Activated CD8-positive, alpha-beta T cell treated with anti-CD3 and anti-CD28 coated beads, Interleukin-2, amount 10 ng/mL, durations not matched to agents 7 days and 5 days (primary cell): ENCODE measurements at places on chromosomes 16 and 17.

GRCh38 chr17:47611372-47612350 lies 38.1 kb upstream of the KPNB1 start:
- DNase-seq = no peak

GRCh38 chr17:4407216-4407615 lies 26.5 kb upstream of the SPNS3 start:
- no peak for DNase-seq

- no peak for DNase-seq
Measured at GRCh38 chr16:66254106-66254505, 112.4 kb upstream of the CDH5 start.

- no peak for DNase-seq
Measured at GRCh38 chr17:4341616-4341977, 24.9 kb downstream of the UBE2G1 start.

GRCh38 chr16:56357765-56358322 lies 67.5 kb downstream of the AMFR start:
- no peak for DNase-seq

DNA sequence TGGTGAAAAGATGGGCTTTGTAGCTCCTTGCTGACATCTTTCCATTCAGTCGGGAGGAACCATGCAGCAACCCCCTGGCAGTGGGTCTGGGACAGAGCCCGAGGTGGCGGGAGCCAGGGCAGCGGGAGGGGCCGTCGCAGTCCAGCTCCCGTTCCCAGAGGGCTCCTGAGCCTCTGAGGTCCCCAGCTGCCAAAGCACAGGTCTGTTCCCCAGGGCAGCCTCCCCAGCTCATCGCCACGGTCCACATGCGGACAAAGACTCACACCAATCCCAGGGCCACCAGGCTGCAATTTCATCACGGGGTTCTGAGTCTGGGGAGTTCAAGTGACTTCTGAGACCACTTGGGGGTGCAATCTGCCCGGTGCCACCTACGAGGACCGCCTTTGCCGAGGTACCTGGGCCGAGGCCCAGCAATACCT lies 196.0 kb downstream of the RBFOX3 start:
- DNase-seq = no peak

GRCh38 chr17:59811209-59811608 lies 81.5 kb downstream of the TUBD1 start:
- peak; percentile 16 for DNase-seq

GRCh38 chr17:6775871-6776405 lies at the start of gene FBXO39:
Gene FBXO39 (plus strand): TSS chr17:6776215. CDS start chr17:6779869, 3,654 bp downstream.
- DNase-seq = no peak

DNA sequence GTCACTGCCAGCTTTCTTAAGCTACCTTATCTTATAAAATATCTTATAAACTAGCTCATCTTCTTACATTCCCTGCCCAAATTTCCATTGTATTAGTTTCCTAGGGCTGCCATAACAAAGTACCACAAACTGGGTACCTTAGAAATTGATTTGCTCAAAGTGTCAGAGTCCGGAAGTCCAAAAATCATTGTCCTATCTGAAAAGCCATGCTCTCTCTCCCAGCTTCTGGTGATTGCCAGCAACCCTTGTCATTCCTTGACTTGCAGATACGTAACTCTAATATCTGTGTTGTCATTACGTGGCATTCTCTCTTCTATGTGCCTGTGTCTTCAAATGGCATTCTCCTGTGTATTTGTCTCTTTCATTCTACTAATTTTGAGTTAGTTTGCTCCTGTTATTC lies 2.3 kb upstream of the ABCA10 start:
- DNase-seq = no peak

GRCh38 chr17:79629548-79630049 lies 18.7 kb upstream of the RBFOX3 start:
- no peak for DNase-seq

- DNase-seq = peak; percentile 26
Measured at GRCh38 chr17:17236295-17237025, 508 bp downstream of the FLCN start.

GRCh38 chr16:19269098-19269497 lies 16.4 kb upstream of the CLEC19A start:
- no peak for DNase-seq

DNA sequence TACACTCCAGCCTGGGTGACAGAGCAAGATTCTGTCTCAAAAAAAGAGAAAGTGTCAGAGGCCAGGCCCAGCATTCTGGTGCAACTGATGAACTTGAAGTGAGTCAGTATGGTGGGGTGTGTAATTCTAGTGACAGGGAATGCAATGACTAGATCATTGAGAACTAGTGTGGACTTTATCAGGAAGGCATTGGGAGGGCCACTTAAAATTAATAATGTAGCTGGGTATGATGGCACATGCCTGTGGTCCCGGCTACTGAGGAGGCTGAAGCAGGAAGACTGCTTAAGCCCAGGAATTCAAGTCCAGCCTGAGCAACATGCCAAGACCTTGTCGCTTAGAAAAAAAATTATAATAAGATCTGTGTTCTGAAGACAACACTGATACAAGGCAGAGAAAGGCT lies 90.8 kb downstream of the STX8 start:
- no peak for DNase-seq

DNA sequence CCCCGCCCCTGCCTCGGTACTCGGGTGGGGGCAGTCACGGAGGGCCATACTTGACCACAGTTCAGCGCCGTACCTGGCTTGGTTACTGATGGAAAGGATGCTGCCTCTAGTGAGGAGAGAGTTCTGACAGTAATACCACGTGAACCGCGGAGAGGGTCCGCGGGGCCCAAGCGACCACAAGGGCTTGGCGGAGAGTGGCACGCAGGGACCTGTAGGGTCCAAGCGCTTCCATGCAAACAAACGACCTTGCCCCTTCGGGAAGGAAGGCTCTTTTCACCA lies 9.2 kb downstream of the KDM6B start:
- peak; percentile 58 for DNase-seq

DNA sequence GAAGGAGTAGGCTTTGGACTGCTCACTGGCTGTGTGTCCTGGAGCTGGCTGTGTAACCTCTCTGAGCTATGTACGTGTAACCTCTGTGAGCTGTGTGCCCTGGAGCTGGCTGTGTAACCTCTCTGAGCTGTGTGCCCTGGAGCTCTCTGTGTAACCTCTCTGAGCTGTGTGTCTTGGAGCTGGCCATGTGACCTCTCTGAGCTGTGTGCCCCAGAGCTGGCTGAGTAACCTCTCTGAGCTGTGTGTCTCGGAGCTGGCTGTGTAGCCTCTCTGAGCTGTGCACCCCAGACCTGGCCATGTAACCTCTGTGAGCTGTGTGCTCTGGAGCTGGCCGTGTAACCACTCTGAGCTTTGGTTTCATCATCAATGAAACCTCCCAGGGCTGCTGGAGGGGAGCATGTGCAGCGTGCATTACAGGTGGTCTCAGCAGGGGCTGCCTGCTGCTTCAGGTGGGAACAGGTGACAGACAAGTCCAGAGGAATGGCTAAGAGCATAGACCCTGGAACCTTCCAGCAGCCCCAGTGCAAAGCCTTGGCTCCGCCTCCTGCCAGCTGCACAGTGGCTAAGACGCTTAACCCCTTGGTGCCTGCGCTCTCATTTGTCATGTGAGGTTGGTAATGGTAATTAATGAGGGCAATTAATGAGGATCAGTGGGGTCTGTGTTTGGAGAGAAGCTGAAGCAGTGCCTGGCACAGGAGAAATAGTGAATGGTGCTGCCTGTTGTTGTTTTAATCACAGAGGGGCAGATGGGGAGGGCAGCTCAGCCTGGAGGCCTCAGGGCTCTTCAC lies 86.7 kb downstream of the KATNIP start:
- DNase-seq = no peak
